ENCODE measurements at places on chromosomes 4 and X.

GRCh38 chr4:183727482-183727881 lies 68.4 kb downstream of the TRAPPC11 start:
- no peak for DNase-seq

DNA sequence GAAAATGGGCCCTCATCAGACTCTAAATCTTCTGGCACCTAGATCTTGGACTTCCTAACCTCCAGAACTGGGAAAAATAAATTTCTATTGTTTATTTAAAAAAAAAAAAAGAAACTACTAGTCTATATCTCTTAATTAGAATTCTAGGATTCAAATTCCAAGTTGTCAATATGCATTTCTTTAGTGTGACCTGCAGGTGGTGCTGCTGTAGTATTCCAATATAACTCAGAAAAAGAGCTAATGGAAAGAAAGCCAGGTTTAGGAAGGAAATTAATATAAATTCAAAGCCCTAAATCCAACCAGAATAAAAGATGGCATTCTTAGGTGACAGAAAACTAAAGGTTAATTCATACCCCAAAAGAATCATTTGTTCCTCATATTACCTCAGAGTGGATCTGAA lies 80.0 kb upstream of the NALF2 start:
- no peak for DNase-seq

DNA sequence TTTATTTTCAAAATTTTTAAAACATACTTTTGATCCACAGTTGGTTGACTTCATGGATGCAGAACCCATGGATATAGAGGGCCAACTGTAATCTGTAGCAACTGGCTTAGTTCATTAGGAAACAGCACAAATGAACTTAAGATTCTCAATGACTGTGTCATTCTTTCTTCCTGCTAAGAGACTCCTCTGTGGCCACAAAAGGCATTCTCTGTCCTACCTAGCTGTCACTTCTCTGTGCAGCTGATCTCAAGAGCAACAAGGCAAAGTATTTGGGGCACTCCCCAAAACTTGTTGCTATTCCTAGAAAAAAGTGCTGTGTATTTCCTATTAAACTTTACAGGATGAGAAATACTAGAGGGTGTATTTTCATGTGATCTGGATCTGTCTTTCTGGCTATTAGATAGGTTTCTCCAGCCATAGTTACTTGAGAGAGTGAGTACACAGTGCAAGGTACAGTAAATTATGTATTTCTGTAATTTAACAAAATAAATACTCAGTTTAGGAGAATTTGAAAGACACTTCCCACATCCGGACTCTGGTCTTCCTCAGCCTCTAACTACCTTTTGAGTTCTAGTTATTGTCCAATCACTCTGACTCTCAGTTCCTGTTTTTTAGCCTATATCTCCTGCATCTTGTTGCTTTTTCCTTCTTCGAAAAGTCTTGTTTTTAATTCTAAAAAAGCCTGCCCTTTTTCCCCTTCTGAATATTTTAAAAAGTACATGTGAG lies 21.8 kb downstream of the TLR2 start:
- DNase-seq, result no peak

GRCh38 chrX:1885116-1885515 lies 270.3 kb downstream of the ASMT start:
- no peak for DNase-seq

Measured in activated T-cell treated with anti-CD3 and anti-CD28 coated beads, Interleukin-2, amount 50 U/mL, for 4 hours (primary cell).